ENCODE measurements at places on chromosomes 7 and 10.
A peak's percentile ranks its signal among the peaks of the same experiment; 100 is the strongest.

DNA sequence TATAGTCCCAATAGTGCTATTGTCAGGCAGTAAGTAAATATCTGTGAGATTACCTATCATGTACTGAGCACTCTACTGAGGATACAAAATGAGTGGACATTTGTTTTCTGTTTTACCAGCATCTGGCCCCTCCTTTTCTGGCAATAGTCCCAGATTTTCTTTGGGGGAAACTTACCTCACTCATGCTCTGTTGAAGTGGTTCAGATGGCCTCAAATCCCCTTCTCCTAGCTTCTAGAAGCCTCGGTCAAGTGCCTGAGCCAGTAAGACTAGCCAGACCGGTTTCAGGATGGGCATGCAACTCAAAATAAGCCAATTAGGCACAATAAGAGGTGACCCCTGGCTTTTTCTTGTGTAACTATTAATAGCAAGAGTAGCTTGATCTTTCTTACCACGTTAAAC is 19.7 kb downstream of the TRDMT1 start:
- DNase-seq: no peak

GRCh38 chr7:114183311-114184088 is 231.1 kb upstream of the FOXP2 start:
- no peak for DNase-seq

DNA sequence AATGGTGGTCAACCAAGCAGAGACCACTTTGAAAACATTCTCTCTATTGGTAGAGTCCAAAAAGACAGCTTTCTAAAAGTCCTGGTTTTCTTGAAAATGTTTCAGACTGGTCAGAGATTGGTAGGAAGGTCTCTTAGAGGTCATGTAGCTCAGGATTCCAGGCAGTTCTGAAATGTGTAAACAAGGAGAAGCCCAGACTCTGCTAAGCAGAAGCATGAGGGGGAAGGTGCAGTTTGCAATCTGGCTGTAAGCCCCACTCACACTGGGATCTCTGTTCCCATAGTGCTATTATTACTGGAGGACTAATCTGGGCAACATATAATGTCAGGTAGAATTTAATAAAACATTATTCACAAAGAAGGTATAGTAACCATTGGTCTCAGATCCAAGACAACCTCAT is 101.1 kb downstream of the MAGI2 start:
- DNase-seq: no peak

DNA sequence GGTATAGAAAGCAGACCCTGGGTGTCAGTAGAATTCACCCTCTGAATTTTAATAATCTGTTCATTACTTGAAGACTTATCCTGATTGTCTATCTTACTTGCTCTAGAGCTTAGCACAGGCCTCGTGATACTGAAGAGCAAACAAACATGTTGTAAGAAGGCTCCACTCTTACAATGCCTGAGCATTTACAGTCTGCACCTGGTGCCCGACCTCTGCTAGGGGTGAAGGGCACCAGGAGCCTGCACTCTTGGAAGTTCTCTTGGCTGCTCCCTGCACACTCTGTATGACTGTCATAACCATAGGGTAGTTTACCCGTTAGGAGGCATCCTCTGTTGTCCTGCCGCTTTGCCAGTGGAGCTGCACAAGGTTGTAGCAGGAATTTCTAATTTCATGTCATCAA is 91.3 kb upstream of the NPY start:
- no peak for DNase-seq

DNA sequence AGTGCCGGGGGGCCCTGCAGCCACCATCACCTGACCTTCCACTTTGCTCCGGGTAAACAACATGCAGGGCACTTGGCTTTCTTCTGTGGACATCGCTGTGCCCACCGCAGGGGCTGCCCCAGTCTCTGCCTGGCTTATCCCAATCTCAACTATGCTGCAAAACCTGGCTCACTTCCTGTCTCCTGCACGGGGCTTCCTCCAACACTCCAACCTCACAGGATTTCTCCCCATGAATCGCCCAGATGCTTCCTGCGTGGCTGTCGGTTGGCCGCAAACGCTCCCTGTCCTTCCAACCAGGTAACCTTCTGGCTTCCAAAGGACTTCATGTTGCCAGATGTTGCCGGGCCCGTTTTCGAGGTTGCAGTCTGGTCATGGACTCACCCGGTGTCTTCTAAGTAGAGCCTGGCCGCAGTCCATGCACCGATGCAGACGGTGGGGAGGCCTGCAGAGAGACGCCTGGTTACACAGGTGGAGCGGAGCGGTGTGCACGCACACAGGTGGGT is 109.0 kb downstream of the VIPR2 start:
- no peak for DNase-seq

GRCh38 chr10:43557214-43557613 is 17.2 kb downstream of the ZNF239 start:
- no peak for DNase-seq

DNA sequence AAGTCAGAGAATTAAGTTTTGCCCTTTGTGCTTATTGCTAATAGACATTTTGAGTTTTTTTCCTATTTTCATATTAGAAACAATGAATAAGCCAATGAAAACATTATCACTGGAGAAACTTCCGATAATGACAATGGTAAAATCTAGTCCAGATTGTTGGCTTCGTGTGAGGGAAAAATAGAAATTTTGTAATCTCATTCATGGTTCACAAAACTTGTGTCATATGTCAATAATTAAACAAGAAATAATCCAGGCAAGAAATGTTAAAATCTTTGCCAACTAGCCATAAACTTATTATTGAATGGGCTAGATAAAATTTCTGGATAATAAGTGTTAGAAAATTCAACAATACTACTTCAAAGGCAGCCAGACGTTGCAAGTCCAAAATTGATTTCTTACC is 36.6 kb downstream of the RNLS start:
- DNase-seq: no peak

DNA sequence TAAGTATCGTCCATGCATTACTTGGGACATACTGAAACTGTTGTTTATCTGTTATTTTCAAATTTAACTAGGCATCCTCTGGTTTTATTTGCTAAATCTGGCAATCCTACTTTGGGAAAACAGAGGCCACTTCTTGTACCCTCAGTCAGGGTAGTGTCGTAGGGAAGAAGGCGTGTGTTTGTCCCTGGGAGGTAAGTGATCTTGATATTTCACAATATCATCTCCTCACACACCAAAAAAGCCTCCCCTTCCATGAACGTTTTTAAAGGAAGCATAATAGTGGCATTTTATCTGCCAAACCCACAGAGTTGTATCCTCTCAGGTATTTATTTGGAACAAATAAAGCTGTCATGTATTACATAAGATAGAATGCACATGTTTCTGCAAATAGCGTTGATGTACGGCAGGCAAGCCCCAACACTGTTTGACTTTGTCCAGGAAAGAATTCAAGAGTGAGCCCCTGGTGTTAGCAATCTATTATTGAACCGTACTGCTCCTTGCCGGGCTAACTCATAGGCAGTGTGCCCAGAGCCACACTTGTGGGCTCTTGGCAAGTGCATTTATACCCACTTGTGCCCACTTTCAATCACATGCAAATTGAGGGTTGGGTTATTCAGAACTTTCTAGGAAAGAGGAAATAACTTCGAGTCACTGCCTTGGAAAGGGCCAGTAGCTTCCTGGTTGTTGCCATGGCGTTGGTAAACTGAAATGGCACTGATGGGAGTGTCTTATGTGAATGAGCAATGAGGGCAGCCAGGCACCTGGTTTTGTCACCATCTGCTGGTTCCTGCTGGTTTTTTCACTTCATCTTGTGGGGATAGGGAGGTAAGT is 266.0 kb downstream of the USP6NL start:
- no peak for DNase-seq

DNA sequence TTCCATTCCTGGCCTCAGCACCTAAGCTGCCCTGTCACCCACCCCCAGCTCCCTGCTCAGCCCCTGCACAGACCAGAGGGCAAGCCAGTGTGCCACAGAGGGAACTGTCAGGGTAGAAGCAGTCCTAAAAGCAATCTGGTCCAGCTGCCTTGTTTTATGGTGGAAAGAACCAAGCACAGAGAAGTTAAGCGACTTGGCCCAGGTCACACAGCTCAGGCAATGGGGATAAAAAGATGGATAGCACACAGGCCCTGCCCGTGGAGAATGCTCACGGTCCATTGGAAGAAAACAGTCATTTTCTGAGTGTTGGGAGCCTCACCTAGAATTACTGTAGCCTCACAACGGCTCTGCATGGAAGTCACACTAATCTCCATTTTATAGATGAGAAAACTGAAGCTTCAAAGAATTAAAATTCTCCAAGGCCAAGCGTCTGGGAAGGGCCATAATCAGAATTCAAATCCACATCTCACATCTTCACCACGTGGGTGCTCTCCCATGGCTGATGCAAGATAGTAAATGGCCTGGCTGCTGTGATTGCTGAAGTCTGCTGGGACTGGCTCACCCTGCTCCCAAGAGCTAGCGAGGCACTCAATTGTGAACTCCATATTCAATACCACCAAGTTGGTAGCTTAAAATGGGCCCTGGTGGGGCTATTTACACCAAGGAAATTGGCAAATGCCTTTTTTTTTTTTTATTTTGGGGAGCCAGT is 26.8 kb downstream of the C10orf105 start:
- no peak for DNase-seq

GRCh38 chr7:45075871-45076796 is 12.6 kb downstream of the NACAD start:
- DNase-seq: no peak

DNA sequence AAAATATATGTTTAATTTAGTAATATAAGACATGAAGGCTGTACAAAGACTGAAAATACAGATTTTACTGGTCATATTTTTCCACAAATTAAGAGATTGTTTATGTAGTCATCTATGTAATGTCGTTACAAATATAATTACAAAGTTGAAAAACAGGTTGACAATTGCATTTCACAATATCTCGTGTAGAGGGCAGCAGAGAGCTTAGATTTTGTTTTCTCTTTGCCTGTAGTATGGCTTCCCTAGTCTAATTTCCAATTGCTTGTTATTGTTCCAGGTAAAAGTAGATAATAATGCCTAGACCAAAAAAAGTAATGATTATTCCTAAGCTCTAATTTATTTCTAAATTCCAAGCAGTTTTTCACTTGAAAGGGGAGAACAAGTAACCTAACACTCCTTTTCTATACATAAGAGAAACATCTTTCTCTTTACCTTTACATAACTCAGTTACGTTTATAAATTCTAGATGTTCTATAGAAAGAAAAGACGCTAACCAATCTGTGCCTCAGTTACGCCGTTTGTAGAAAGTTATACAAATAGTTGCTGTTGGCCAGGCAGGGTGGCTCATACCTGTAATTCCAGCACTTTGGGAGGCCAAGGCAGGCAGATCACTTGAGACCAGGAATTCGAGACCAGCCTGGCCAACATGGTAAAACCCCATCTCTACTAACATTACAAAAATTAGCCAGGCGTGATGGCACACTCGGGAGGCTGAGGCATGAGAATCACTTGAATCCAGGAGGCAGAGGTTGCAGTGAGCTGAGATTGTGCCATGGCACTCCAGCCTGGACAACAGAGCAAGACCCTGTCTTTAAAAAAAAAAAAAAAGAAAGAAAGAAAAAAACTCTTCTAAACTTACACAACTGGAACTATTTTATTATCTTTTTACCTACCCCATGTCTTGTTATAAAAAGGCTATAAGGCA is 30.0 kb downstream of the NET1 start:
- DNase-seq: no peak

GRCh38 chr10:7260412-7260900 is 150.4 kb downstream of the SFMBT2 start:
- no peak for DNase-seq

GRCh38 chr10:120573355-120573754 is 116.3 kb downstream of the PLPP4 start:
- DNase-seq: no peak

DNA sequence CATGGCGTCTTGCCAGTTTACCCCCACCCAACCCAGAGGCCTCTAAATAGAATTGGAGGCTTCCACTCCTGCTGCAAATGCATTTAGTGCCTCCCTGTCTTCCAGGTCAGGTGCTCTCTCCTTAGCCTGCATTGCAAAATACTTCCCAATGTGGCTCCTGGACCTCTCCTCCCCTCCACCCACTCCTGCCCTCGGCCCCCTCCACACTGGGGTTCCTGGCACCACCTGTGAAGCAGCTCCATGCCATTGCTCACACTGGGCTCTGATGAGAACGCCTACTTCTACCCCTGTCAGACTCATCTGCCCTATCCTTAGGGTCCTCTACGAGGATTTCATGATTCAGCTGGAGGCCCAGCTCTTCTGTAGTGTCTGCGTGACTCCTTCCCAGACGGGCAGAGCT is 37.4 kb downstream of the C10orf120 start:
- no peak for DNase-seq

GRCh38 chr7:119711104-119711503 is 561.9 kb upstream of the KCND2 start:
- no peak for DNase-seq

DNA sequence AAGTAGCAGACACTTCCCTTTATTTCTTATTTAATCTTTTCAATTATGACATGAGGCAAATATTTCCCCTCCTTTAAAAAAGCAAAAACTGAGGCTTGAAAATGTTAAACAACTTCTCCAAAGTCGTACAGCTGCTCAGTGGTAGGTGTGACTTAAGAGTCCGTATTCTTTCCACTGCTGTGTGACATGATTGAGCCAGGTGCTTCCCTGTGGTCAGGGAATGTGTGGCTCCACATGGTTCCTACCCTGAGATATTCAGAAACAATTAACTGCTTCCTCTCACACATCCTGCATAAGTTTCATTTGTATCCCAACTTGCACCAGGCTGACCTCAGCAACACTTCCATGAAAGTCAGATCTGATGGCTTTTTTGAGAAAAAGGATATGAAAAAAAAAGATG is 13.6 kb downstream of the OPALIN start:
- no peak for DNase-seq

- peak; percentile 10 for DNase-seq
These were observed 678 bp upstream of the TMEM106B start for GRCh38 chr7:12210179-12211053.

DNA sequence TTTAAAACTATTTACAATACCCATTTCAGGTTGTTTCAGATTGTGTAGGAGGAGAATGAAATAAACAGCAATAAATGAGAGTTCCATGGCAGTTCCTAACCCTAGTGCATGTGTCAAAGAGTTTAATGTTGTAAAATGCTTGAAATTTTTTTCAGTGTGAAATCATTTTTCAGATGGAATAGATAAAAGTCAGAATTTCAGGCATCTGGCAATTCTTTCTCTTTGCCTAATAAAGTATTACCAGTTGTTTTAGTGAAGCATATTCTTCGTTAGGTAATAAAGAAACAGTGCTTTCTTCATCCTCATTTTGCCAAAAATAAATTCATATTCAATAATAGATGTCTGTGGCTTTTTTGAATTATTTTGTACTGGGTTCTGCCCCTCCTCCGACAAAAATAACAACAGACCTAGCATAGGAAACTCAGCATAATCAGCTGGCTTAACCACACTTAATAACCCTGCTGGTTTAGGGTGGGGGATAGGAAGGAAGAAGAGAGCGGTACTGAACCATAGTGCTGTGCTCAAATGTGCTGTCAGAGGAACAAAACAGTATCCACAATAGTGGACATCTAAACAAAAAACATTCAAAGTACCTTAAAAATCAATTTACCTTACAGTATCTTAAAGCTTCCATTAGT is 39.1 kb downstream of the MINDY3 start:
- DNase-seq: no peak
